HCT116 (cell line): ENCODE measurements at places on chromosomes 1 and 21. TPM values are rescaled to one million over a fixed set of nuclear protein-coding genes. Genes with fewer than 3 reads are reported as not detected.

DNA sequence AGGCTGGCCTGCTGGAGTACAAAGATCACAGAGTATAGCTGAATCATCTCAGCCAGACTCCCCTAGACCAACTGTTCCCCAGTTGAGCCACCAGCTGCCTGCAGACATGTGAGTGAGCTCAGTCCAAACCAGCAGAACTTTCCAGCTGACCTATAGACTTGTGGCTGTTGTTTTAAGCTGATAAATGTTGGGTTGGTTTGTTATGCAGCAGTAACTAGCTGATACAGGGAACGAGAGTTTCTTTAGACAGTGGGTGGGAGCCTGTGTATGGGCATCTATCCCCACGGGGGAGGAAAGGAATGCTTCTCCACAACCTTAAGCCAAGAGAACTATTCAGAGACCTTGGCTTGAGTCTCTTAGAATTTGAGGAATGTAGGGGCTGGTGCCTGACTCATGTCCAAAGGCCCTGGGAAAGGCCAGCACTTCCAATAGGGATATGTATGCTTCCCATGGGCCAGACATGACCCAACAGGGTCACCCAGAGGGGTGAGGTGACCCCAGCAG lies 30.1 kb downstream of the SLC1A7 start:
- H3K27ac ChIP-seq: no peak overlapping the region
- H3K36me3 ChIP-seq: no peaks in the 10 kb centered on the region
- no peak overlapping the region for H3K4me3 ChIP-seq
- no peaks in the 10 kb centered on the region for H3K27me3 ChIP-seq

GRCh38 chr1:22108339-22109105 lies 34.4 kb downstream of the WNT4 start:
- no peak overlapping the region for H3K27ac ChIP-seq
- no peaks in the 10 kb centered on the region for H3K4me1 ChIP-seq
- 0 out of 2 replicates have a peak, but pooled peaks cover 3% of the 10 kb centered on the region for H3K36me3 ChIP-seq
- DNase-seq: no peak

DNA sequence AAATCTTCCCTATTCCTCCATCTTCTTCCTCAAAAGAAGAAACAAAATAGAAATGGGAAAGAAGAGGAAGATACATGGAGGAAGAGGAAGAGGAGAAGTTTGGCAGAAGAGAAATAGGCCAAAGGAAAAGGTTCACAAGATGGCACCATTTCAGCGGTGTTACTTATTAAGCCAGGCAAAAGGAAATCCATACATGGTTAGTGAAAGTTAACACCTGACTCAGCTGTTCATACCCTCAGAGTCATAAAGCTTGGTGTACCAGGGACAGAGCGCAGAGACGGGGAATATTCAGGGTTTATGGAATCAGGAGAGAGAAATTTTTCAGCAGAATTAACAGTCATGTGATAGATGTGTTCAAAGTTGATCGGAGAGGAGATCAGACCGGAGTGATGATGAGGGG lies 70.6 kb downstream of the COQ8A start:
- peaks cover 2% of the 10 kb centered on the region; the same call in 1 of the 2 replicates for H3K36me3 ChIP-seq
- no peak overlapping the region for H3K27ac ChIP-seq
- no peaks in the 10 kb centered on the region for H3K4me1 ChIP-seq
- DNase-seq: no peak
- no peaks in the 10 kb centered on the region for H3K27me3 ChIP-seq

Gene HES2
- 8.4 TPM for total RNA-seq

- no peak for DNase-seq
- H3K27ac ChIP-seq: no peak overlapping the region
- H3K27me3 ChIP-seq: peaks cover 28% of the 10 kb centered on the region; the same call in 1 of the 2 replicates
- no peaks in the 10 kb centered on the region for H3K4me1 ChIP-seq
- no peak overlapping the region for H3K4me3 ChIP-seq
- no peaks in the 10 kb centered on the region for H3K36me3 ChIP-seq
Measured at GRCh38 chr1:217911908-217912307, 280.8 kb downstream of the SPATA17 start.

Gene GJA9
- total RNA-seq: not detected

DNA sequence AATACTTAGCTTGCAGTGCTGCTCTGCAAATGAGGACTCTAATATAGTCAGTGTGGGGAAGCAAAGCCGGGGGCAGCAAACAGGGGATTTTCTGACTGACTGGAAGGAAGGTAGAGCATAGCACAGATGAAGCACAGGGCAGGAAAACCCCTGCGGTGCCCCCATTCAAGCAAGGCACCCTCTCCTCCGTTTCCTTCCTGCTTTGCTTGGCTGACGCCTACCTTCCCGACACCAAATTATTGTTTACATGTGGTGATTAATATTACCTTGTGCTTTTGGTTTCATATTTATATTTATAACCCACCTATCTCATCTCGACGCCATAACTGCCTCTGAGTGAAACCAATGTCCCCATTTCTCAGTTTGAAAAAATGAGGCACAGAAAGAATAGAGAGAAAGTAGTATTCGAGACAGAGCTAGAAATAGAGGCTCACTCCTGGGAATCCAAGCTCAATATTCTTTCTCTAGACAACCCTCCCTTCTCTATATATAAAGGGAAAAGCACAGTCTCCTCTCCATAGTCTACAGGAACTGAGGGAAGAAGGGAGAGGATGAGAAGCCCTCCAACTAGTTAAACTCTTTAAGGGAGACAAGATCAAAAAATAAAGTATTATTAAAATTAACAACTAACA lies 41.3 kb downstream of the PIK3C2B start:
- no peak for DNase-seq
- no peaks in the 10 kb centered on the region for H3K36me3 ChIP-seq
- no peak overlapping the region for H3K27ac ChIP-seq
- no peak overlapping the region for H3K4me3 ChIP-seq
- peaks cover 30% of the 10 kb centered on the region for H3K4me1 ChIP-seq
- no peaks in the 10 kb centered on the region for H3K27me3 ChIP-seq

- H3K27ac ChIP-seq: no peak overlapping the region
- H3K4me3 ChIP-seq: no peak overlapping the region
- no peaks in the 10 kb centered on the region for H3K27me3 ChIP-seq
- H3K36me3 ChIP-seq: no peaks in the 10 kb centered on the region
Measured at GRCh38 chr1:108557296-108557695, 2.6 kb upstream of the EEIG2 start.

DNA sequence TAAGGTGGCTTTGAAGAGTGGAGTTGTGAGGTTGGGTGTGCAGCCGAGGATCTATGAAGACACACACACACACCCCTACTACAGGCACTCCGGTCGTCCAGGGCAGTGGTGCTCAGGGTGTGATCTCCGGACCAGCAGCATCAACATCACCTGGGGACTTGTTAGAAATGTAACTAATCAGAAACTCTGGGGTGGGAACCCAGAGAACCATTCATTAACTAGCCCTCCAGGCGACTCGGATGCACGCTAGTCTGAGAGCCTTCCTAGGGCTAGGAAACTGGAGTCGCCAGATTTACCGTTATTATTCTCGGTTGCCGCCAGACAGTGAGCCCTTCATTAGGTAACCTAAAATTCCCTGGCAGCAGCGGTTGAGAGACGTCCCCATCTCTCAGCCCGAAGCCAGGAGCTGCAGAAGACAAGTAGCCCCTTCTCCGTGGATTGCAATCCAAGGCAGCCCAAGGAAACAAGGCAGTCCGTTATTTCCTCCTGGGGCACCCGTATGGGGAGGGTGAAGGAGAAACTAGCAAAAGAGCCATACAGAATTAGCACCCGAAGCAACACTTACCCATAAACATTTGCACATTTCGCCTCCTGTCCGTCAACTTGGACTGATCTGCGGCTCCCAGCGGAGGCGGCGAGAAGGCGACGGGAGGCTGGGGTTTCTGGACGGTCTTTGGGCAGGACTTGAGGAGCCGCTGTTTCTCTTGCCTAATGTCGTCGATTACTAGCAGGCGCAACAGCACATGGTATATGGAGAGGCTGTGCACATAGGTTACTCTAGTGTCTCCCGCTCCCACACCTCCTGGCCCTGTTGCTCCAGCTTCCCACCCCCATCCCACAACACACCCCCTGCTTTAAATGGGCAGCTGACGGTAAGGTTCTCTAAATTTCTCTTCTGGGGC lies 2.9 kb upstream of the CCN1 start:
- no peak for DNase-seq
- H3K36me3 ChIP-seq: peaks cover 11% of the 10 kb centered on the region; the same call in 1 of the 2 replicates
- H3K4me3 ChIP-seq: peak overlapping the region; percentile 51
- peaks cover 13% of the 10 kb centered on the region for H3K4me1 ChIP-seq

GRCh38 chr1:151773702-151774101 lies 10.4 kb upstream of the MRPL9 start:
- no peaks in the 10 kb centered on the region for H3K36me3 ChIP-seq
- no peaks in the 10 kb centered on the region for H3K27me3 ChIP-seq
- H3K4me3 ChIP-seq: no peak overlapping the region
- DNase-seq: no peak

DNA sequence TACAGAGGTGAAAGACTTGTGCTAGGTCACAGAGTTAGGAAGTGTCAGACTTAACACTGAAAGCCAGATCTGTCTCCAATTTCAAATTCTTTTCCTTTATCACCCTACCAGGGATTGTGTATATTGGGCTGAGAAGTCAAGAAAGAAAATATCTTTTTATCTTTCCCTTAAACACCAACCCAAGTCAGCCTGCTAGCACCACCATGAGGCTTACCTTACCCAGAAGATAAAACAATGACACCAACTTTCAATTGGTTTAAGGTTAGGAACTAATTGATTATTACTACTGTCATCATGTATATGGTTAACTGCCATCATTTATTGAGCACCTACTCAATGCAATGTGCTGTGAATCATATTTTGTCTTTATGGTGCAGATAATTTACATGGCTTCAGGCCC lies 178.9 kb upstream of the FOXD3 start:
- no peaks in the 10 kb centered on the region for H3K36me3 ChIP-seq
- H3K27ac ChIP-seq: no peak overlapping the region
- DNase-seq: no peak
- peaks cover 14% of the 10 kb centered on the region; the same call in 1 of the 2 replicates for H3K27me3 ChIP-seq
- H3K4me3 ChIP-seq: no peak overlapping the region

DNA sequence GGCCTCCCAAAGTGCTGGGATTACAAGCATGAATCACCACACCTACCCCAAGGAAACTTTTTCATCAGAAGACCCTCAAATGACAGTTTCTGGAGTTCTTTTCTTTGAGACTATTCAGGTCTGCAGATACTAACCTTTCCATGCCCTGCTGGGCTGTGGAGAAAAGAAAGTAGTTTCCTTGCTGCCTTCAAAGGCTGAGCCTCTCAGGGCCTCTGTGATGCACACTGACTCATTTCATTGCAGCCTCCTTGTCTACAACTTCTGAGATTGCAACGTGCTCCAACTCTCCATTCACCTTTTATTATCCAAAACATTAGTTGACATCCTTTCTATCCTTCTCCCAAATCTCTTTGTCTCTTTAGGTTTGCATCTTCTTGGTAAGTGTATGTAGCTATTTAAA lies 8.8 kb upstream of the SAMSN1 start:
- H3K27ac ChIP-seq: no peak overlapping the region
- H3K4me1 ChIP-seq: peaks cover 6% of the 10 kb centered on the region; the same call in 1 of the 2 replicates
- H3K27me3 ChIP-seq: no peaks in the 10 kb centered on the region
- H3K36me3 ChIP-seq: no peaks in the 10 kb centered on the region

Gene SLC16A1
- total RNA-seq: 96.7 TPM

GRCh38 chr1:30525631-30525970 lies 197.8 kb downstream of the MATN1 start:
- no peaks in the 10 kb centered on the region for H3K36me3 ChIP-seq
- DNase-seq: no peak

Gene PROK1
- total RNA-seq: 0.22 TPM

Gene ZNHIT6
- total RNA-seq: 18.4 TPM

Gene CYP4A11
- total RNA-seq: not detected

DNA sequence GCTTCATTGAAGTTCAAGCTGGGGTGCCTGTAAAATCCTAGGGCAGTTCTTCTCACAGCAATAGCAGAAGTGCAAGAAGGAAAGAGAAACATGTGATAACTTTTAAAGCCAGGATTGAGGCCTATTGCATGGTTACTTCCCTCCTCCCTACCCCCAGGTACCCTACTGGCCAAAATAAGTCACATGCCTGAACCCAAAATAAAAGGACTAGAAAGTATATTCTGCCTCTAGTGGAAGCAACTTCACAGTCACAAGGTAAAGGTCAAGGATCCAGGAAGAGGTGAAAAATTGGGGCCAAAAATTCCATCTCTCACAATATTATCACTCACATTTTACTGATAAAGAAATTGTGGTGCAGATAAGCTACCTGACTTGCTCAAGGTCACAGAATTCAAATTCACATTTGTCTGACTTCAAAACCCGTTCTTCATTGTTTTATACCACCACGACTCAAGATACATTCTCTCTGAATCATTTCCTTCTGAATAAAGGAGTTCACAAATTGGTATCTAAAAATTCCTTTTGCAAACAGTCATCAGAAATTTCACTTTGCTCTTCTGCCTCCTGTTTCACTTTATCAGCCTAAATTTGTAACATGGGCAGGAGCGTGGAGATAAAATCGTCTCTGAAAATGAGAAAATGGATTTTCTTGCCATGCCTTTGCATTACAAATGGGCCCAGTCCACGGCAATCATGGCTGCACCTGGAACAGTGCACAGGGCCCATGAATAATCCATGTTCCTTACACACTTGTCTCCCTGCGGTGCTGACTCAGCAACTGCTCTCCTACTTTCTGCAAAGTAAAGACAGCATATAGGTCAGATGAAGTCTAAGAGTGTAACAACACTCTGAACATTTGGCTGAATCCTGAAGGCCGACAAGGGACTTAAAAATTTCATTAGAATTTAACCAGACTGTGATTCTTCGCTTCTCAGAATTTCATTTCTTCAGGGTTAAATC lies 485.3 kb upstream of the NFIA start:
- DNase-seq: no peak
- no peaks in the 10 kb centered on the region for H3K4me1 ChIP-seq
- no peak overlapping the region for H3K27ac ChIP-seq
- H3K36me3 ChIP-seq: no peaks in the 10 kb centered on the region

Gene TEDDM1
- total RNA-seq: not detected

GRCh38 chr1:97489834-97490233 lies 431.0 kb downstream of the DPYD start:
- H3K27me3 ChIP-seq: no peaks in the 10 kb centered on the region
- H3K4me3 ChIP-seq: no peak overlapping the region
- peaks cover 4% of the 10 kb centered on the region for H3K4me1 ChIP-seq
- no peak for DNase-seq
- H3K27ac ChIP-seq: no peak overlapping the region
- H3K36me3 ChIP-seq: no peaks in the 10 kb centered on the region

DNA sequence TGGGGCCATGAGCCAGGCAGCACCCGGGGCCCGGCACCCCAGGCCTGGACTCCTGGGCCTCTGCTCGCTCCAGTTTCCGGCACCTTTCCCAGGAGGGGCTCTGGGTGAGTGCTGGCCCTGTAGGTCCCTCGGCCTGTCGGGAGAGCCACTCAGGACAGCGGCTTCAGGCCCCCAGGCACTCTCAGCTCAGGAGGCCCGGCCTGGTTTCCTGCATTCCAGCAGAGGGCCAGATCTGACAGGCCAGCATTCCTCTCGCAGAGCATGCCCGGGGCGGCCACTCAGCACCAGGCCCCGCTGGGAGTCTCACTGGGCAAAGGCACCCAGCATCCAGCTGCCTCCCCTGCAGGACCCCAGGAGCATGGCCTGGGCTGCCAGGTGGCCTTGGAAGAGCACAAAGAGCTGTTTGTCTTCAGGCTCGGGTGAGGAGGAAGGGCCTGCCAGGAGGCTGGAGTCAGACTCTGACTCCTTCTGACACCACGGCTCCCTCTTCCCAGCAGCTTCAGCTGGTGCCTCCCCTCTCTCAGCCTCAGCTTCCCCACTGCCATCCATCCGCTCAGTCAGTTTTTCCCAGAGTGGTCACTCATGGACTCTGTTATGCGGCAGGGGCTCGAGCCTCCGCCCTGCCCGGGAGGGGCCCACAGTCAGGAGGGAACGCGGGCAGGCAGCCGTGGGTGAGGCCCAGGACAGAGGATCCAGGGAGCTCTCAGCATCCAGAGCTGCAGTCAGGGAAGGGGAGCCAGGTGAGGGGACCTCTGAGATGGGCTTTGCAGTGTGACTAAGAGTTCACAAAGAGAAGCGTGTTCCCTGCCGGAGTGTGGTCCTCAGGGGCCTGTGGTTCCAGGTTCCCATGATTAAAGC lies 51.7 kb downstream of the WNT9A start:
- peaks cover 5% of the 10 kb centered on the region; the same call in 1 of the 2 replicates for H3K4me1 ChIP-seq
- DNase-seq: no peak
- H3K4me3 ChIP-seq: no peak overlapping the region
- no peaks in the 10 kb centered on the region for H3K27me3 ChIP-seq
- H3K36me3 ChIP-seq: no peaks in the 10 kb centered on the region
